ENCODE measurements at places on chromosomes 16 and 17.

- DNase-seq = no peak
Observed at GRCh38 chr17:10169290-10169689, 29.1 kb downstream of the GAS7 start.

DNA sequence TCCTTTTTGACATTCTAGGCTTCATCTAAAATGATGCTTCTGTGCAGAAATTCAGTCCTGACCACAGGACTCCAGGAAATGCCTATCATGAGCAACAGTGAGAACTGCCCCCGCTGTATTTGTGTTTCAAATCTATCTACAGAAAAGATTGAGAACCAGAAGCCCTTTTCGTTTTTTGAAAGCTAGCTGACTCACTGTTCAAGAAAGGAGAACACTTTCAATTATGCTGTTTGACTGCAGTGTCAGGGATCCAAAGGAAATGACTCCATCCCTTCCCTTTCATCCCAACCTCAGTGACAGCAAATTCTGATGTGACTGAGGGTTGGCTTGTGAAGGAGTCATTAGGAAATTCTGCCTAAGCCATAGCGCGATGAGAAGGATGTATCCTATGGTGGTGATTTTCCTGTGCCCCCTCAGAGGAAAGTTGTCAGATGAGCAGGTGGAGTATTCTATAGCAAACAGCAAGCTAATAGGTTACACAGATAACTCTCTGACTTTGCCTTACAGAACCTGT, 622.3 kb downstream of the TMEM114 start:
- no peak for DNase-seq

GRCh38 chr17:33615861-33616260, 322.8 kb upstream of the ASIC2 start:
- no peak for DNase-seq

- DNase-seq = no peak
Observed at GRCh38 chr16:85968041-85968920, 69.3 kb downstream of the IRF8 start.

DNA sequence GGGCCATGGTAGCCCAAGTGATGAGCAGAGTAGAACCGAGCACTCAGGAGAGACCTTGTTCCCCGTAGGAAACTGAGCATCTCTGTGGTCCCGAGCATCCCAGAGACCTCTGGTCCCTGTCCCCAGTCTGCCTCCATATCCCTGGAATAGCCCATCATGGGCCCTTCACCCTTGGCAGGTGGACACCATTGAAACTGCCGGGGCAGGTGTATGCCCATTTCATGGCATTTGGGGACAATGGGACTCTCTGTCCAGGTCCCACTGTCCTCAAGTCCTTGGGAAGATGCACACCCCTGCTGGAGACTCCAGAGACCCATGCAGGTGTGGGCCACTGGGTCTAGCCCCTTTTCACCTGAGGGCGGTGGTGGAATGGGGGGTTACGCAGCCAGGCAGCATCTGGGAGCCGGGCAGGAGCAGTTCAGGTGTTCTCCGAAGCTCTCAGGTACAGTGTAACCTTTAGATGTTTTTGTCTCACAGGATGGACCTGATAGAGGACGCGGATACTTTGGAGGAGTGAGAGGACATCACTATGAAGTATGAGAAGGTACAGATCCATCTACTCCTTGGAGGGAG, 75.9 kb downstream of the GOSR1 start:
- DNase-seq = no peak

GRCh38 chr16:55179852-55180585, 144.0 kb upstream of the IRX6 start:
- DNase-seq = no peak

All from central memory CD4-positive, alpha-beta T cell (primary cell).